Mesenchymal stem cell (in vitro differentiated cells and primary cell): ENCODE measurements at places on chromosomes 6 and 20.

DNA sequence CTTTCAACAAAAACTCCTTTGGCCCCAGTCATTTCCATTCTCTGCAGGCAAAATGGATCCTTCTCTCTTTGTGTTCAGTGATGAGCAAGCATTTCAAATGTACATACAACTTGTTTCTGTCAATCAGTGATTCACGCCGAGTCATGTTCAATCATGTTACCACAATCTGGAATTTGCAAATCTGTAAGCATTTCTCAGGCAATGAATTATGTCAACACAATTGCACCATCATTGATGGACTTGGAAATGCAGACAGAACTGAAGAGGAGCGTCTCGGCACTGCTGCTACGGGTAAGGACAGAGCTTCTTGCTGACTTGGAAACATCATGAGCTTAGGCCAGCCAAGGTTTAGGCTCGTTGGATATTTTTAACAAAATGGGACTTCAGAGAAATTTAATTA lies 132.8 kb upstream of the AGPAT4 start:
- peak; percentile 76 for DNase-seq
- peaks cover 2% of the 10 kb centered on the region for H3K4me1 ChIP-seq
- no peaks in the 10 kb centered on the region for H3K36me3 ChIP-seq
- H3K27me3 ChIP-seq, result no peaks in the 10 kb centered on the region

DNA sequence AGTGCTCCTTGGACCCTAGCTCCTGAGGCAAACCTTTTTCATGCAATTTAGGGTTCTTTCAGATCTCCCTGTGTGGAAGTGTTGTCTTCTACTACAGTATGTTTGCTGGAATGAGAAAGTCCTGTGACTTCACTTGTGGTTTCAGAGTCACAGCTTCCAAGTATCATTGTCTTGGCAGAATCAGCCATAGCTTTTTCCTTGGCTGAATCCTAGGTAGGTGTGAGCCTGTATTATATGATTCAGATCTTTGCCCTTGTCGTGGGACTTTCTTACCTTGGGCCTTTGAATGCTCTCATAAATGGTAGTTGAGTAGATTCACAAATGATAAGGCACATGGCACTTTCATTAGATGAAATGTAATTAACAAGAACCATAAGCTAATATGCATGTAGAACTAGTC lies 16.5 kb downstream of the CARMIL1 start:
- H3K4me1 ChIP-seq, result no peaks in the 10 kb centered on the region
- H3K27ac ChIP-seq, result no peak overlapping the region
- H3K4me3 ChIP-seq, result no peak overlapping the region
- H3K36me3 ChIP-seq, result no peaks in the 10 kb centered on the region
- no peaks in the 10 kb centered on the region for H3K27me3 ChIP-seq

- no peak for DNase-seq
- H3K27me3 ChIP-seq, result peaks cover 7% of the 10 kb centered on the region
- H3K4me3 ChIP-seq, result no peak overlapping the region
- H3K4me1 ChIP-seq, result peaks cover 1% of the 10 kb centered on the region
- no peaks in the 10 kb centered on the region for H3K36me3 ChIP-seq
- H3K27ac ChIP-seq, result no peak overlapping the region
These were observed 6.9 kb downstream of the SGK2 start for GRCh38 chr20:43565758-43566104.

- peaks cover 2% of the 10 kb centered on the region for H3K4me1 ChIP-seq
- DNase-seq, result no peak
- peaks cover 48% of the 10 kb centered on the region for H3K27me3 ChIP-seq
- H3K4me3 ChIP-seq, result no peak overlapping the region
- H3K27ac ChIP-seq, result no peak overlapping the region
- H3K36me3 ChIP-seq, result no peaks in the 10 kb centered on the region
These were observed 7.3 kb downstream of the TFAP2D start for GRCh38 chr6:50720623-50721022.

- peaks cover 19% of the 10 kb centered on the region for H3K27me3 ChIP-seq
- DNase-seq, result no peak
- H3K4me3 ChIP-seq, result no peak overlapping the region
These were observed 43.8 kb downstream of the EYA2 start for GRCh38 chr20:46938434-46938833.

GRCh38 chr6:160076009-160076408 lies 45.6 kb upstream of the SLC22A1 start:
- H3K27ac ChIP-seq, result no peak overlapping the region
- no peaks in the 10 kb centered on the region for H3K4me1 ChIP-seq

DNA sequence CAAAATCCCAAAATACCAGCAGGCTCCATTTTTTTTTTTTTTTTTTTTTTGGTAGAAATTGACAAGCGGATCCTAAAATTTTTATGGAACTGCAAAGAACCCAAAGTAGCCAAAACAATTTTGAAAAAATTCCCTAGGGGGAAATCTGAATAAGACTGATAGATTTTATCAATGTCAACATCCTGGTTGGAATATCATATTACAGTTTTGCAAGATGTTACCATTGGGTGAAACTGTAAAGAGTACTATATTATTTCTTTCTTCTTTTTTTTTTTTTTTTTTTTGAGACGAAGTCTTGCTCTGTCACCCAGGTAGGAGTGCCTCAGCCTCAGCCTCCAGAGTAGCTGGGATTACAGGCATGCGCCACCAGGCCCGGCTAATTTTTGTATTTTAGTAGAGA lies 29.4 kb upstream of the BEND3 start:
- no peaks in the 10 kb centered on the region for H3K27me3 ChIP-seq
- H3K4me1 ChIP-seq, result no peaks in the 10 kb centered on the region
- no peak overlapping the region for H3K4me3 ChIP-seq
- DNase-seq, result no peak

DNA sequence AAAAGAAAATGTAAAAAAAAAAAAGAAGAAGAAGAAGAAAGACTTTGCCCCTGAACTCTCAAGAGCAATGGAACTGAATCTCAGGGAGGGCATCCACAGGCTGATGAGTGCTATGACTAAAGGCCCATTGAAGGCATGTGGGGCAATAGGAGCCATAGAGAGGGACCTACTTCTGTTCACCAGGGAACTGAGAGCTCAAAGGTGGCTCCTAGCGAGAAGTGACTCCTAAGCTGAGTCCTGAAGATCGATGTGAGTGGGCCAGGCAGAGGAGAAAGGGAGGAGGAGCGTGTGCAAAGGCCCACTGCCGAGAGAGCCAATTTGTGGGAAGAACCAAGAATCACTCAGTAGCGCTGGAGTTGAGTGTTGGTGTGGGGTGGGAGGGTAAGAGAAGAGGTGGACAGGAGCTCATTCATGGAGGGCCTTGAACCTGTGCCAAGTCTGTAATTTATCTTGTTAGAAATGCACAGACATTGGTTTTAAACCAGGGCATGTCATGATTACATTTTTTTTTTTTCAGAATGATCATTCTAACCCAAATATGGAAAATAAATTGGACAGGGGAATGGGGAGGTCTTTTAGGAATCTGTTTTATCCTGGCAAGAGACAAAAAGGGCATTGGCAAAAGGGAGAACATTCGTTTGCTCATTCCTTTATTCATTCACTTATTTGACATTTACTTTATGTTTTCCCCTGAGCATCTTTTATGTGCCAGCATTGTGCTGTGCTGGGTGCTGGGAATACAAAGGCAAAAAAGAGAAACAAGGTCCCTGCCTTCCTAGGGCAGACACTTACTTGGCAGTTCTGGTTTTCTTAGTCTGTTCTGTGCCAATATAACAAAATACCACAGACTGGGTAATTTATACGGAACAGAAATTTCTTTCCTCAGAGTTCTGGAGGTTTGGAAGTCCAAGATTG lies 67.4 kb upstream of the DSP start:
- no peak overlapping the region for H3K27ac ChIP-seq
- peaks cover 5% of the 10 kb centered on the region for H3K27me3 ChIP-seq
- H3K36me3 ChIP-seq, result no peaks in the 10 kb centered on the region

GRCh38 chr20:12821249-12821648 lies 187.5 kb upstream of the SPTLC3 start:
- H3K27ac ChIP-seq, result no peak overlapping the region
- no peaks in the 10 kb centered on the region for H3K27me3 ChIP-seq

- DNase-seq, result peak; percentile 74
- H3K27ac ChIP-seq, result no peak overlapping the region
- H3K4me1 ChIP-seq, result no peaks in the 10 kb centered on the region
- no peaks in the 10 kb centered on the region for H3K36me3 ChIP-seq
- no peak overlapping the region for H3K4me3 ChIP-seq
These were observed 1.1 kb downstream of the GJA10 start for GRCh38 chr6:89895276-89895874.

DNA sequence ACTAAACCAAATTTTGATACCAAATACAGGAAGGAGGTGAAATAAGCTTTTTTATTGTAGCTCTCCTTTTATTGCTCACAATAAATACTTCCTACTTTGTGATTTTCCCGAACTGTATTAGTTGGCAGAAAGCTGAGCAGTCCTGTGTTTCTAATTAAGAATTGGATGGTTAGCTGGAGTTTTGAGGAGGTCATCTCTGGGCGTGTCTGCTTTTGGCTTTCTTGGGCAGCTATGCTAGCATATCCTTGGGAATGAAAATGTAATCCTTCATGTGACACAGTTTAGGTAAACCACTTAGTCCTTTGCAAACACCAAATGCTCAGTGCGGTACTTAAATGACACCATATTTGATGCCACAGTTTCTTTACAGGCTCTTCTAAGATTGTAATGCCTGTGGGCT lies 67.5 kb downstream of the MTHFD1L start:
- no peak for DNase-seq
- peaks cover 4% of the 10 kb centered on the region for H3K4me1 ChIP-seq
- H3K27ac ChIP-seq, result no peak overlapping the region
- peak overlapping the region; percentile 34 for H3K4me3 ChIP-seq
- H3K27me3 ChIP-seq, result no peaks in the 10 kb centered on the region

GRCh38 chr6:69988458-69989126 lies 122.2 kb downstream of the COL19A1 start:
- H3K27ac ChIP-seq, result no peak overlapping the region
- H3K4me3 ChIP-seq, result no peak overlapping the region
- no peaks in the 10 kb centered on the region for H3K4me1 ChIP-seq
- DNase-seq, result no peak
- no peaks in the 10 kb centered on the region for H3K27me3 ChIP-seq

- no peaks in the 10 kb centered on the region for H3K4me1 ChIP-seq
- H3K27ac ChIP-seq, result no peak overlapping the region
- no peaks in the 10 kb centered on the region for H3K36me3 ChIP-seq
- H3K27me3 ChIP-seq, result no peaks in the 10 kb centered on the region
- H3K4me3 ChIP-seq, result no peak overlapping the region
These were observed 274.9 kb downstream of the CDH26 start for GRCh38 chr20:60233018-60233630.

GRCh38 chr6:26552205-26552604 lies 14.0 kb downstream of the HMGN4 start:
- H3K27ac ChIP-seq, result no peak overlapping the region
- no peaks in the 10 kb centered on the region for H3K36me3 ChIP-seq
- no peaks in the 10 kb centered on the region for H3K27me3 ChIP-seq
- no peak for DNase-seq
- H3K4me3 ChIP-seq, result peak overlapping the region; percentile 76

DNA sequence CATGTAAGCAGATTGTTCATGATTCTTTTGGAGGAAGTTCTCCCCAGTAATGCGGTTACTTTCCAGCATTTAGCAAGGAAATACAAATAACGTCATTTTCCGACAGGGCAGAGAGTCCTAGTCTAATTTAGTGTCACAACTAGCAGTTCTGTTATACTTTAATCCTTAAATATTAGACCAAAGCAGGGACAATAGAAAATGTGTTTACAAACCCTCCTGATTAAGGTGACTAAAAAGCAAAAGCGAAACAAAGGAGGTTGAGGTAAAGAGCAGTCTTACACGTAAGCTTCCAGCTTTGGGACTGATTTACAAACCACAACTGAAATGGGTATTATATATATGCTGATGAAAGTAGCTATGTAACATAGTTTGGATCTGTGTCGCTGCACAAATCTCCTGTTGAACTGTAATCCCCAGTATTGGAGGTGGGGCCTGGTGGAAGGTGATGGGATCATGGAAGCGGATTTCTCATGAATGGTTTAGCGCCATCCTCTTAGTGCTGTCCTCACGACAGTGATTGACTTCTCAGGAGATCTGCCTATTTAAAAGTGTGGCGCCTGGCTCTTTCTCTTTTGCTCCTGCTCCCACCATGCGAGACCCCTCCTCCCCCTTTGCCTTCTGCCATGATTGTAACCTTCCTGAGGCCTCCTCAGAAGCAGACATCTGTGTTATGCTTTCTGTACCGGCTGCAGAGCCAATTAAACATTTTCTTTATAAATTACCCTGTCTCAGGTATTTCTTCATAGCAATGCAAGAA lies 81.9 kb downstream of the PLCB1 start:
- no peak overlapping the region for H3K4me3 ChIP-seq
- no peaks in the 10 kb centered on the region for H3K36me3 ChIP-seq
- no peak overlapping the region for H3K27ac ChIP-seq
- H3K27me3 ChIP-seq, result no peaks in the 10 kb centered on the region
- no peak for DNase-seq

DNA sequence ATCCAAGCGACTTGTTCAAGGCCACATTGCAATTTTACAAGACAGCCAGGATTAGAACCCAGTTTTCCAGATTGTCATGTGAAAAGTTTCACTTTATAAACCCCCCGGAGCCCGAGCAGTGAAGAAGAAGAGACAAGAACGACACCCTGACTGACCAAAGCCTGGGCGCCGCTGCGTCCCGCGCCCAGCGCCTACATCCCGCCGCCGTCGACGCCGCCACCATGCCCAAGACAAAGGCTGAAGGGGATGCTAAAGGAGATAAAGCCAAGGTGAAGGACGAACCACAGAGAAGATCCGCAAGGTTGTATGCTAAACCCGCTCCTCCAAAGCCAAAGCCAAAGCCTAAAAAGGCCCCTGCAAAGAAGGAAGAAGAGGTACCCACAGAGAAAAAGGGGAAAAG lies 27.1 kb upstream of the GJA1 start:
- no peak overlapping the region for H3K4me3 ChIP-seq
- no peak for DNase-seq
- no peaks in the 10 kb centered on the region for H3K27me3 ChIP-seq
- H3K4me1 ChIP-seq, result no peaks in the 10 kb centered on the region

GRCh38 chr6:161054876-161055275 lies 63.3 kb downstream of the MAP3K4 start:
- H3K4me1 ChIP-seq, result peaks cover 2% of the 10 kb centered on the region
- H3K36me3 ChIP-seq, result peaks cover 24% of the 10 kb centered on the region
- H3K27ac ChIP-seq, result no peak overlapping the region
- H3K27me3 ChIP-seq, result no peaks in the 10 kb centered on the region
- no peak overlapping the region for H3K4me3 ChIP-seq
- DNase-seq, result no peak

DNA sequence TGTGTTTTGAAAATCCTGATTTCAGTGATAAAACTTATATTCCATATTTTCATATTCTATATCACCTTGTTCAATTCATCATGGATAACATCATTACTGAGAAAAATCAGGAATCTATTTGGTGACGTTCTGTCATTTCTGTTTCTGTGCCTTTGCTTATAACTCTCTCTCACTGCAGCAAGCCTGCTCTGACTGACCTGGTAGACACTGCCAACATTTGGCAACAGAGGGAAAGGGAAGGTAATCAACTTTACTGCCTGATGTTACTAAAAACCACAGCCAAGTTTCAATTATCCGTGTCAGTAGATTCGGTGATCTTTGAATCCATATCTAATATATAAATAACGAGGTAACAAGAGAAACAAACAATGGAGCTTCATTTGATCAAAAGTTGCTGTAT lies 501.9 kb downstream of the LMBRD1 start:
- H3K36me3 ChIP-seq, result no peaks in the 10 kb centered on the region
- no peaks in the 10 kb centered on the region for H3K4me1 ChIP-seq
- no peak for DNase-seq

GRCh38 chr6:88749849-88750248 lies 213.6 kb downstream of the RNGTT start:
- no peak for DNase-seq
- no peak overlapping the region for H3K27ac ChIP-seq
